Erythroblast (primary cell): ENCODE measurements at places on chromosomes 12 and 14.

DNA sequence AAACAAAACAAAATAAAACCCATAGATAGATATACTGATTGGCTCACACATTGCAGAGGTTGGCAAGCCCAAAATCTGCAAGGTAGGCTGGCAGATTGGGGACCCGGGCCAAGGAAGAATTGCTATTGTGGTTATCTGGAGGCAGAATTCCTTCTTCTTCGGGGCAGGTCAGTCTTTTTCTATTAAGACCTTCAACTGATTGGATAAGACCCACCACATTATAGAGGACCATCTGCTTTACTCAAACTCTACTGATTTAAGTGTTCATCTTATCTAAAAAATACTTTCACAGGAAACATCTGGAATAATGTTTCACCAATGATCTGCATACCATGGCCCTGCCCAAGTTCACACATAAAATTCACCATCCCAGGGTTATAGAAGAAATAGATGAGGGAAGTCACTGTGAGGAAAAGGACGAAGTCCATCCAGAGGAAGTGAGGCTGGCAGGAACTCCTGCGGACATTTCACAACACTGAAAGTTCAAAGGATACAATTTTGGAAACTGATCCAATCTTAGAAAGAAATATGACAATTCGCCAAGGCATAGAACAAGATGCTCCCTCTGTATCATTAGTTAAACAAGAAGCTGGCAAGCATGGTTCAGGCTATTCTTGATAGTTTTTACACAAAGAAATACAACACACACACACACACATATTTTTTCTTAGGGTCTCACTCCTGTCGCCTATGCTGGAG, 127.6 kb upstream of the MED13L start:
- DNase-seq = no peak

- DNase-seq = peak; percentile 81
These were observed 12.0 kb upstream of the BLTP3B start for GRCh38 chr12:100154474-100155247.

- DNase-seq = peak; percentile 9
These were observed 41.2 kb downstream of the DGLUCY start for GRCh38 chr14:91154851-91155625.

DNA sequence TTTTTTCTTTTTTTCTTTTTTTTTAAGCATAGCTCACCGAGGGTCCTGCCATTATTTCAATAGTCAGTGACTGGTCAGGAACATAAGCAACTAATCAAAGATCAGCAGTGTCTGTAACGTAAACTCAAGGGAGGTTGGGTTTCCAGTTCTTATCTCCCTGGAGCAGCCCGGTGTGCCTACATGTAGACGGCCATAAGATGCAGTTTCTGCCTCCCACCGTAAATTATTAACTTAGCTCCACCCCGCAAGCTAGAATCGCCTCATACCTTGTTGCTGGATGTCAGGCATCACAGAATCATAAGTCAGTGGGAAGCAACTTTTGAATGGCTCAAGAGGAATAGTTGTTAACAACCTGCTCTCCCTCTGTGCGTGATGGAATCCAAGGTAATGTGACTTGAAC, at the start of gene MYO1H:
TSS of gene MYO1H (plus strand) at position 312 of the 400 bp plus-strand sequence. CDS start at position 373, 61 bp downstream.
- peak; percentile 30 for DNase-seq
